AG04450 (cell line): ENCODE measurements at places on chromosomes 1 and 21.

DNA sequence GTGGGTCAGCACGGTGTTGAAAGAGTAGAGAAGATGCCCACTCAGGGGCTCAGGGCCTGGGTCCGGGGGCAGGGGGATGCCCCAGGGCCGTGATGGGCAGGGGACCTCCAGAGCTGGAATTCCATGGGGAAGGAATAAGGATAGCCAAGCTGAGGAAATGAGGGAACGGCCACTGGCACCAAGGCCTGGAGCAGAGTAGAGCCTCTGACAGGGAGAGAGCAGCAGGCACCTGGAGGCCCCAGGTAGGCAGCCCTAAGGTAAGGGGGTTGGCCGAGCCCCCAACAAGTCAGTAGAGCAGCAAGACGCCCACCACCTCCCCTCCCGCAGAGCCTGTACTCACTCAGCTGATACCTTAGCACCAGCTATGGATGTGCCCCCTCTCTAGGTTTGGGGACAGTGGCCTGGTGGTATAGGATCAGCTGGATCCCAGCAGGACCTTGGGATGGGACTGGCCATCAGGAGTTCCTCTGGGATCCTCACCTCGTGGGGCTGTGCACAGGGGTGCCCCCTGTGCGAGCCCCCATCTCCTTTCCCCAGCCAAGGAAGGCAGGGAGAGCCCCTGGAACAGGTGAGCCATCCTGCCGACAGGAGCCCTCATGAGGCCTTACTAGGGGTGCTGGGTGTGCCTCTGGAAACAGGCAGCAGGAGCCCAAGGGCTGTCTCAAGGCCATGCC lies 21.0 kb upstream of the ARF1 start:
- no peak for DNase-seq

DNA sequence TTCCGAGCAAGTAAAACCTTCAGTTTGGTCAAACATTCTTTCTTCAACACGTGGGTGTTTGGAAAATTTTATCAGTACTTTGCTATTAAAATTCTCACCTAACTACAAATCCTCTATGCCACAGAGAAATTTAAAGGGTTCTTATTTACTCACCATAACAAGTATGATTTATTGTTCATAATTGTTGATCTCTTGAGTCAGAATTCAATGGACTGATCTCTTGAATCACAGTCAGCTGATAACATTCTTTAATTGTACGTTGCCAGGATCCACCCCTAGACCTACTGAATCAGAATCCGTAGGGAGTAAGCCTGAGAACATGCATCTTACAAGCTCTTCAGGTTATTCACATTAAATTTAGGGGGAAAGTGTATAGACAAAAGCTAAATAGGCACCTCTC lies 51.2 kb downstream of the DIPK1A start:
- no peak for DNase-seq

GRCh38 chr1:183155939-183156338 lies 30.1 kb upstream of the LAMC2 start:
- no peak for DNase-seq

GRCh38 chr1:84282780-84283333 lies 18.7 kb upstream of the SAMD13 start:
- no peak for DNase-seq

DNA sequence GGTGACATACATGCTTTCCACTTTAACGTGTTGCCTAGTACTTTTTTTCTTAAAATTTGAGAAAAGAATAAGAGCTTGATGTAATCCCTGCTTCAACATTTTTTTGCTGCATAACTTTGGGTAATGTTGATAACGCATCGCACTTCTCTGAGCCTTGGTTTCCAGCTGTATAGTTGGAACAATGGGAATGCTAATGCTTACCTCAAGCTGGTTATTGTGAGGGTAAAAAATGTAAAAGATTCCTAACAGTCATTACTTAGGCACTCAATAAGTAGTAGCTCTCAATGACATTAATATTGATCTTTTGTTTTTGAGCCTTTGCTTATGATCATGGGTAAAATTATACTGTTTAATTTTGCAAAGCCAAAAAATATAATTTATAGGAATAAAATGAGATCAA lies 683.3 kb upstream of the CXADR start:
- DNase-seq = no peak

GRCh38 chr1:145747398-145748247 lies 28.3 kb downstream of the CD160 start:
- no peak for DNase-seq

GRCh38 chr1:33004613-33005012 lies 32.1 kb downstream of the AK2 start:
- no peak for DNase-seq

DNA sequence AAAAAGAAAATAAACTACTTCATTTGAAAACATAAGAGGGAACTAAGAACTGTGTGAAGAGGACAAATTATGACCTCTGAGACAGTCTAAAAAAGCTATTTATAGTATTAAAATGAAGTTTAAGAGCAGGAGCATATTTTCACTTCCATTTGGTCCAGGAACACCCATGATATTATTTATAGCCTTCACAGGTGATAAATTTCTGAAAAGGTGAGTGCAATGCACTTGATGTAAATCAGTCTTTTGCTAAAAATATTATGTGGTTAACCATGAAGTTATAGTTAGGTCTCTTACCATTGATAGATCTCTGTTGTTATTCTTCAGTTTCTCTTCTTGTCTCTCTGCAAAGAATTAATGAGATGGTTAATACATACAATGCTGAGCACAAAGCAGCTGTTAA lies 14.7 kb downstream of the TMCO1 start:
- DNase-seq = no peak
